ENCODE measurements at places on chromosomes 5 and 9. TPM values are rescaled to one million over a fixed set of nuclear protein-coding genes. Genes with fewer than 3 reads are reported as not detected.

Gene MYMK
- not detected for total RNA-seq

Gene CTNND2
- 10.1 TPM for total RNA-seq

Gene CER1
- not detected for total RNA-seq

Gene PCDHB10
- 5.3 TPM for total RNA-seq

Gene SPDL1
- total RNA-seq = 9.3 TPM

Gene CNTLN
- 22.4 TPM for total RNA-seq

Gene ANKRD34B
- total RNA-seq = not detected

Gene LIX1
- not detected for total RNA-seq

DNA sequence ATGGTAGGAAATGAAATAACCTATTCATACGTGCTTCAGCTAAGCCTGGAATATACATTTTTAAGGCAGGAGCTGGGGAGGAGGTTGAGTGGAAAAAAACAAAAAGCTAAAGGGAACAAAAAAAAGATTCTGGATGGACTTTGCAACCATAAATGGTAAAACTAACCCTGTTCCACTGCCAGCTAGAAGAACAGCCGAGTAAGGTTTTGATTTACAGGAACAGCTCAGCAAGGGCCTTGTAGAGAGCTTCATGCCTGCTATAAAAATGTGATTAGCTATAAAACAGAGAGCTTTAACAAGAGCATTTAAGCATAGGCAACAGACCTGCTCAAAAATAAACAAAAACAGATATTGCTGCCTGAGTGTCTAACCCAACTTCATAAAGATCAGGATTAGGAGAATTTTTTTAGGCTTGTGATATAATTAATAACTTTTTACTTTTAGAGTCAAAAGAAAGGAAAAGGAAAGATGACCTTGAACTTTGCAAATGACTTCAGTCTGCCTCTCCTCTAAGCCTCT lies 194.8 kb downstream of the FBXL7 start:
- DNase-seq = no peak

DNA sequence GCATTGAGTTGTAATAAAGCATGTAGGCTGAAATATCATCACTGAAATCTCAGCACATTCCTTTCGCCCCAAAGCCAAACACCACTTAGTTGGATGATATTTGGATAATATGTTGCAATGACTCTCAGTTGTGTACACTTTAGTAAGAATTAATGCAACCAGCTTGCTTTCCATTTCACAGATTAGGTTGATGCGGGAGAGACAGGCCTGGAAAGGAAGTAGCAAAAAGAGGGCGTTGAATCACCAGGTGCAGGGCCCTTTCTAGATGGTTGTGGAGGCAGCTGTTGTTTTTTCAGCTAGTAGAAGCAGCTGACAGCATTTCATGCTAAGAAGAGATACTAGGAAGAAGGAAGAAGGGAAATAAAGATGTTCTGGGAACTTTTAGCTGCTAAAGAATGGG lies 30.9 kb downstream of the DMRT3 start:
- no peak for DNase-seq

DNA sequence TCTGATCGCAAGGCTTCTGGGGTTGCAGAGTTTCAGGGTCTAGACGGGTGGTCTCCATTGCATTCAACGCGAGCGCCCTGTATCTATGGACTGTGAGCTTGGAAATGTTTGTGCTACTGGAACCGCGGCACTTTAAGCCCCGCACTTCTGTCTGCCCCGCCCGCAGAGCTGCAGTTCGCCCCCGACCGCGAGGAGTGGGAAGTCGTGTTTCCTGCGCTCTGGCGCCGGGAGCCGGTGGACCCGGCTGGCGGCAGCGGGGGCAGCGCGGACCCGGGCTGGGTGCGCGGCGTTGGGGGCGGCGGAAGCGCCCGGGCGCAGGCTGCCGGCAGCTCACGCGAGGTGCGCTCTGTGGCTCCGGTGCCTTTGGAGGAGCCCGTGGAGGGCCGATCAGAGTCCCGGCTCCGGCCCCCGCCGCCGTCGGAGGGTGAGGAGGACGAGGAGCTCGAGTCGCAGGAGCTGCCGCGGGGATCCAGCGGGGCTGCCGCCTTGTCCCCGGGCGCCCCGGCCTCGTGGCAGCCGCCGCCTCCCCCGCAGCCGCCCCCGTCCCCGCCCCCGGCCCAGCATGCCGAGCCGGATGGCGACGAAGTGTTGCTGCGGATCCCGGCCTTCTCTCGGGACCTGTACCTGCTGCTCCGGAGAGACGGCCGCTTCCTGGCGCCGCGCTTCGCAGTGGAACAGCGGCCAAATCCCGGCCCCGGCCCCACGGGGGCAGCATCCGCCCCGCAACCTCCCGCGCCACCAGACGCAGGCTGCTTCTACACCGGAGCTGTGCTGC lies 1.0 kb downstream of the ADAMTS19 start:
- DNase-seq = no peak

GRCh38 chr5:101278011-101278687 lies 375.1 kb upstream of the ST8SIA4 start:
- DNase-seq = no peak

- no peak for DNase-seq
Measured at GRCh38 chr5:153660919-153661318, 170.4 kb downstream of the GRIA1 start.

- DNase-seq = no peak
Measured at GRCh38 chr9:107375651-107376369, 92.7 kb downstream of the RAD23B start.

GRCh38 chr5:93072831-93073459 lies 508.1 kb downstream of the NR2F1-AS1 start:
- DNase-seq = no peak

DNA sequence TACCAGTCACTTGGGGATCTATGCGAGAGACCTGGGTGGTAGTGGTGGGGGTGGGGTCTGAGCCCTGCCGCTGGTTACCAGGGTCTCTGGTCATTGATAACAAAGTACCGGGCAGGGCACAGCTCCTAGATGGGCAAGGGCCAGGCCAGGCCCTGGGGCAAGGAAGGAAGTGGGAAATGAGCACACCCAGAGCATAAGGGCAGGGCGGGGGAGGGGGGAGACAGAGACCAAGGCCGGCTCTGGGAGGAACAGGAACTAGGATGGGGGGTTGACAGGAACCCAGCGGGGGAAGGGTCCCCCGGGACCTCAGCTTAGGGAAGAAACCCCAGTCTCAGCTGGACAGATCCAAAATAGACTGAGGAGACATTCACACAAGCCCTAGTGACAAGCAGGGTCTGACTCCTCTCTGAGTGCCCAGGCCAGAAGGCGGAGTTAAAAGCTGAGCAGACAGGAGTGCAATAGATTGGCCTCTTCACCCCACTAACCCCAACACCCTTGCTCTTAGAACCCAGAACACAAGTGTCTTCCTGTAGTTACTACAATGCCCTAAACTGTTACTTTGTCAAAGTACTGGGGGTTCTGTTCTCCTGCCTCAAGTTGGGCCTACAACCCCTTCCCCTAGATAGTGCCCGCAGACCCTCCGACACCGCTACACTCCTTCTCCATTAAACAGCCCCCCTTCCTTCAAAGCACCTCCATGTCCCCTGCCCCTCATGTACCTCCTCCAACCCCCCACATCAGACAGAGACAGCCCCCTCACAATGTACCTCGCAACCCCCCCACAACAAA lies 628 bp downstream of the ATOSB start:
- peak; percentile 79 for DNase-seq

DNA sequence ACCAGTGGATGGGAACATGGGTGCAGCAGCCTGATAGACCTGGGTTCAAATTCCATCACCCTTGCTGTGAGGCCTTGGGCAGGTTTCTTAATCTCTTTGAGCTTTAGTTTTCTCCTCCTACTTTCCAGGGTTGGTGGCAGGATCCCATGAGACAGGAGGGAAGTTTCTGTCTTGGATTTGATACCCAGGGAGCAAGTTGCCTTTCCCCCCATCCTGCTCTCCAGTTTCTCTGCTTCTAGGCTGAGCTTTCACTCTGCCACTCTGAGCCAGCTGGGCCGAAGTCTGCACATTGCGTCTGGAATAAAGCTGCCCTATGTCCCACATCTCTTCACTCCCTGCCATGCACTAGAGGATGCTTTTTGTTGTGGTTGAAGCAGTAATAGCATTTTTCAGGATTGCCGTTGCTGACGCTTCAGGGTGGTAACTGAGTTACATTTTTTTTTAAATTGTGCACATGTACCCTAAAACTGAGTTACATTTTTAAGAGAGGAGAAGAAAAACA lies 40.5 kb upstream of the ANGPTL2 start:
- no peak for DNase-seq

GRCh38 chr5:53319315-53319714 lies 161.1 kb upstream of the FST start:
- no peak for DNase-seq

- no peak for DNase-seq
Measured at GRCh38 chr9:98021306-98022040, 35.1 kb upstream of the NANS start.

DNA sequence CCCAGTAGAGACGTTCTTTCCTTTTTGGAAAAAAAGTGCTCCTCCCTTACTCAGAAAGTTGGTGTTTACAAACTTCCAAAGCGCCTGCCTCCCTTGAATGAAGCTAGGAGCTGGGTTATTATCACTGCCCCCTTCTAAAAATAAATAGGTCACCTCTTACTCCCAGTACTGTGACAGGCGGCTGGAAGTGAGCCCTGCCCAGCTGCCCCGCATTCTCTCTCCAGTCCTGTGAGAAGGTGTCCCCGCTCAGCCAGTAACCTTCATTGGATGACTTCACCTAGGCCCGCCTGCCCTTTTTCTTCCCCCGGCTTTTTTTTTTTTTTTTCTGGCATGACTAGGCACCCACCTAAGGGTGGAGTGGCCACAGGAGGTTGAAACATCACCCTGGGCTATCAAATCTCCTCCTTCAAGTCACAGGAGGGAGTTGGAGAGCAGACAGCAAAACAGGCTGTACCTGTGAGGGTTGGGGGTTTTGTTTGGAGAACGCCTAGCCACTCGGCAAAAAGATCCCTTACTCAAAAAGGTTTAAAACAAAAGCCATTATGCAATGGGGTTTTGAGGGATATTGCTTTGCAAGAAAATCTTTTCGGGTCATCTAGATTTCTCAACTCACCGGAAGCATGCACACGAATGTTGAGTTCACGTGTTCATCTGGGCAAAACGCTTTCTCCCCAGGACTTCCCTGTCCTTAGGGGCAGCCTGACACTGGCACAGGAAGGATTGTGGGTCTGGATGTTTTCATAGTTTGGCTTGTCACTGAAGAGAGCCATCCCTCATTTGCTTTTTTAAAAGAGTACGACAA lies 43.3 kb upstream of the ZNF622 start:
- no peak for DNase-seq

- no peak for DNase-seq
Measured at GRCh38 chr9:78893774-78894401, 597.0 kb downstream of the PSAT1 start.

DNA sequence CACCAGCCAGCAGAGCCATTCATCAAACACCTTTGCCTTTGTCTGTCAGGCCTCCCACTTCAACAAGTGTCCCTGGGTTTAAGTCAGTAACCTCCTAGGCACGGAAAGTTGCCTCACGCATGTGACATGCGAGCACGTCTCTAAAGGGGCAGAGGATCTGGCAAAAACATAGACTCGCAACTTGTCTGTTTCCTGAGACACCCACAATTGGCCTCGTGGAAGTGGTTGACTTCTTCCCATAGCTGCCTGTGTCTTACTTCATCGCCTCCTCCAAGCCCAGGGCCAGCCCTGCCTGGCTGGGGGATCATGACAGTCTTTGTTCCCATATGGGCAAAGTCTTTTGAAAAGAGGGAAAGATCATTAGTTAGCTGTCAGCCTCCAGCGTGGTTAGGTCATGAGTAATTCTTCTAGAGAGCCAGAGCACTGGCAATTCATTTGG lies 35.5 kb upstream of the GLRX start:
- no peak for DNase-seq

DNA sequence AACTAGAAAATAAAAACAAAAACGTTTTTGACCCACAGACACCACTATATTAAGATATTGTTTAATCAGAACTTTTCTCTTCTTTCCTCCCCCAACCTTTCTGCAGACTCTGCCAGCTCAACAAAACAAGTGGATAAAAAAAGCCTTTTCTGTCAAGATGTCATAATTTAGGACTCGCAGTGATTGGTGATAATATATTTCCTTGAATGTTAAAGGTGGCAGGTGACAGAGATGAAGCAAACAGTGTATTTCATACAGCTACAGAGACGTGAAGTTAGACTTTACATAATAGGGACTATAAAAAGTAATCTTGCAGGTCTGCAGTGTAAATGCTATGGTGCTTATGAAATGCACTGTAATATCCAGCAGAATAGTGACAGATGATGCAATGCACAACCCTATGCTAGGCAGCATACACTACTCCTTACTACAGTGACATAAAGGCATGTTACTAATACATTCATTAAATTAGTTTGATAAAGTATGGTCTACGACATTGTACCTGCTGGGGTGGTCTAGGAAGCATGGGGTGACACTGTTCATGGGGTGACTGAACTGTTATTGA lies 326.7 kb upstream of the GRAMD2B start:
- no peak for DNase-seq

- DNase-seq = no peak
Measured at GRCh38 chr5:173581408-173582215, 34.8 kb downstream of the BOD1 start.
